ENCODE measurements at places on chromosomes 2 and 18. TPM values are rescaled to one million over a fixed set of nuclear protein-coding genes. Genes with fewer than 3 reads are reported as not detected.

MSTN gene
- 0.10 TPM for total RNA-seq

EPB41L5 gene
- 2.8 TPM for total RNA-seq

SLC4A5 gene
- total RNA-seq, result 10.5 TPM

PLGLB2 gene
- total RNA-seq, result 3.6 TPM

FRZB gene
- not detected for total RNA-seq

SALL3 gene
- total RNA-seq, result not detected

CYP27A1 gene
- 0.52 TPM for total RNA-seq

LIMS4 gene
- total RNA-seq, result 1.4 TPM

CFAP221 gene
- total RNA-seq, result not detected

UGT1A3 gene
- total RNA-seq, result not detected

CSRNP3 gene
- total RNA-seq, result not detected

Measured in T-helper 17 cell (primary cell).